ENCODE measurements at places on chromosomes 2 and 18.
A peak's percentile ranks its signal among the peaks of the same experiment; 100 is the strongest.

GRCh38 chr18:13220361-13220991, 1.9 kb downstream of the LDLRAD4 start:
- DNase-seq: no peak

DNA sequence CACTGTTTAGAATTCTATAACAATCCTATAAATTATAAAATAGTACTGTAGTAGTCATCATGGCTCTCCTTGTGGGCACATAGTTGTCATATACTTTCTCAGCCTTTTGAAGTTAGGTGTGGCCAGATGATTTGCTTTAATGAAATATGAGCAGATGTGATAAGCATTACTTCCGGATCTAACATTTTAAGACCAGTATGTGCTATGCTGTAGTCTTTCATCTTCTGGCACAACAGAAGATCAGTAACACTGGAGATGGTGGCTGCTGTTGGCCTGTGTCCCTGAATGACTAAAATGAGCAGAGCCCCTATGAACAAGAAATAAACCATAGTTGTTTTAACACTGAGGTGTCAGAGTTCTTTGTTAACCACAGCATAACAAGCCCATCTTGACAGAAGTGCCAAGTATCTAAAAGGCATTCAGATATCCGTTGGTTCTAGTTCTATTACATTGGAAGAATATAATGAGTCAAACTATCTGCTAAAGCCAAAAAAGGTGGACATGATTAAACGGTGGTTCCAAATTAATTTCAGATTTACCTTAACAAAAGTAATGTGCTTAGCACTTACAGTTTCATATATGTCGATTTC, 6.3 kb downstream of the MEX3C start:
- DNase-seq: no peak

DNA sequence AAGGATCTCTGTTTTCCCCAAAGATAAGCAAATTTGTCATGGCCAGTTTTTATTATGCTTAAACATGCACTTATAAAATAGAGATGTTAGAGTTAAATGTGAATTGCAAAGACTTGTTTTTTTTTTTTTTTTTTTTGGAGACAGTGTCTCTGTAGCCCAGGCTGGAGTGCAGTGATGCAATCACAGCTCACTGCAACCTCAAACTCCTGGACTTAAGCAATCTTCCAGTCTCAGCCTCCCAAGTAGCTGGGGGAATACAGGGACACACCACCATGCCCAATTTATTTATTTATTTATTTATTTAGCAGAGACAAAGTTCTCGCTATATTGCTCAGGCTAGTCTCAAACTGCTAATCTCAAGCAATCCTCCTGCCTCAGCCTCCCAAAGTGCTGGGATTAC, 15.1 kb downstream of the PHOSPHO2 start:
- no peak for DNase-seq

DNA sequence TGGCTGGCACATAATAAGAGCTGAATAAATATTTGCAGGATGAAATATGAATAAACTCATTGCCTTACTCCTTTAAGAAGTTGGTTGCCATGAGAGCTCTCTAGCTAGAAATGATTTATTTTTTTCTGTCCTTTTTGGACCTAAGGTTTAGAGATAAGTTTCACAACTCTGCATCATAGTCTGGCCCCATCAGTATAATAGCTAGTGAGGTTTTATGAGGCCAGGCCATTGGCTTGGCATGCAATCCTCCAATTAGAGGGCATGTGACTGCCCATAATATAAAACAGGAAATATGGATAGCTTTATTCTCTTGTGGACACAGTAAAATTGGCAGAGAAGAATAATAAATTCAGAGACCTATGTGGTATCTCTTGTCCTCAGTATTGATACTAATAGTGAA, 26.2 kb upstream of the INSIG2 start:
- DNase-seq: no peak

- DNase-seq: peak; percentile 32
These were observed 78.2 kb downstream of the UBE2E3 start for GRCh38 chr2:181058378-181059269.

GRCh38 chr18:13539843-13540476, 186.4 kb downstream of the FAM210A start:
- no peak for DNase-seq

GRCh38 chr2:1772471-1773267, 28.4 kb upstream of the PXDN start:
- no peak for DNase-seq

DNA sequence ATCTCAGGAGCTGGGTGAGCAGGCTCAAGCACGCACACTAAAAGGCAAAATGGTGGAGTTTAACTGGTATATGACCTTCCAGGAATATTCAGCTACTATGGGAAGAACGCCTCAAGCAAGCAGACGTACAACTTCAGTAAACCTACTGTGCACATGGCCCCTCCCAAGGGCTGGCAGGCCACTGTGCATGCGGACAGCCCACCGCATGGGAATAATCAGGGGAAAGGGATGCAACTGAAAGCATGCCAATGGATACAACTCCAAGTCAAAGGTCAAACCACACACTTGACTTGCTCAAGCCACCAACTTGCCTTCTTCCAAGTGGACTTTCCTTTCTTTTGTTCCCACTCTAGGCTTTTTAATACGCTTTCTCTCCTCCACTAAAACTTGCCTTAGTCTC, 121.6 kb upstream of the SNTG2 start:
- DNase-seq: no peak

GRCh38 chr2:7972670-7973069, 709.2 kb upstream of the ID2 start:
- DNase-seq: no peak

GRCh38 chr2:113183703-113184102, 9.9 kb downstream of the PSD4 start:
- DNase-seq: no peak

DNA sequence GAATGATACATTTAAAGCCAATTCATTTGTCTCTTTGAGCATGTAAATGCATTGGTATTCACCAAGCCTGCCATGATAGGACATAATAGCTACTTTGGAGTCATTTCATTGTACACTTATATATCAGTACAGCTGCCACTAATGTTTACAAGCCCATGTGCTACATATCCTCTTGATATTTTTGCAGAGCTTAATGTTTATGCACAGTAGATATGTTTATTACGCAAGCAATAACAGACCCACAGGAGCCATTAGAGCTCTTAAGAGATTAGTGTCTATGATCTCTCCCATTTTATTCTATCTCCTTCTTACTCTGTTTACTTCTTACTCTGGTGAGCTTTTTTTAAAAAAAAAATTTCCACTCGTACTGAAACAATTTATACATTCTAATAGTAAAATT, 1132.1 kb upstream of the ZEB2 start:
- DNase-seq: no peak

DNA sequence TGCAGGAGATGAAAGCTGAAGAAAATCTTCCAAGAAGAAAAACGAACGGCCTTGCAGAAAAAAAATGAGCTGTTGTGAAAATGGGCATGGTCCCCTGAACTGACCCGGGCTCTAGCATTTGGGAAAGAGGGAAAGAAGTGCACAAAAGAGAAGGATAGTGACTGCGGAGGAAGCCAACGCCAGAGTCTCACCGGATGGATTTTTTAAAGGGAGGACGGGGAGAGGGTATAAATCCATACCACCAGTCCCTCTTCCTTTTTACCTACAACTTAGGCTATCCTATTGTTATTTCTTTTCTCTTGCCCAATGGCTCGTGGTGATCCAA, 601 bp downstream of the WDR35 start:
- no peak for DNase-seq

DNA sequence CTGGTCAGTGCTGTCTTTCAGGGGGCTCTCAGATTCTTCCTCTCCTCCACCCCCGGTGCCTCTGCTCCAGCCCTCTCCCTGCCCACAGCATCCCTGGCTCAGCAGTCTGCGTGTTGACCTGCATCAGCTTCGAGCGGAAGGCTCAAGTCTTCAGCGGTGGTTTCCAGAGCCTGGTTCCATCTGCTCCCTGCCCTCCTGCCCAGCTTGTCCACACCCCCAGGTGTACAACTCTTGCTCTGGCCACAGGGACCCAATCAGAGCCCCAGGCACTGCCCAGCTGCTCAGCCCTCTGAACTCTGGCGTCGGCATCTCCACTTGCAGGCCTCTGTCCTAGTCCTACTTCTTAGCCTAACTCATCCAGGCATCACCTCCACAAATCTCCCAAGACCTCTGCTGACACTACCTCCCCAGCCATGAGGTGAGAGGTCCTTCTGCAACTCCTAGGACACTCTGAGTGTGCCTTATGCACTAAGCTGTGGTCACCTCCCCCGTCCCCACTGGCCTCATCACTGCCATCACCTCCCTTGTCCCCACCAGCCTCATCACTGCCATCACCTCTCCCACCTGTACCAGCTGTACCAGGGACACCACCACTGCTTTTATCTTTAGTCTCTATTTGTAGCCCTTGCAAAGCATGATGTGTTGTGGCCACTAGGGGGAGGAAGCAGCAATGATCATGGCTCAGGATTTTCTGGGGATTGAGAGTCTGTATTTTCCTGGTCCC, 60.9 kb downstream of the EDAR start:
- peak; percentile 31 for DNase-seq

DNA sequence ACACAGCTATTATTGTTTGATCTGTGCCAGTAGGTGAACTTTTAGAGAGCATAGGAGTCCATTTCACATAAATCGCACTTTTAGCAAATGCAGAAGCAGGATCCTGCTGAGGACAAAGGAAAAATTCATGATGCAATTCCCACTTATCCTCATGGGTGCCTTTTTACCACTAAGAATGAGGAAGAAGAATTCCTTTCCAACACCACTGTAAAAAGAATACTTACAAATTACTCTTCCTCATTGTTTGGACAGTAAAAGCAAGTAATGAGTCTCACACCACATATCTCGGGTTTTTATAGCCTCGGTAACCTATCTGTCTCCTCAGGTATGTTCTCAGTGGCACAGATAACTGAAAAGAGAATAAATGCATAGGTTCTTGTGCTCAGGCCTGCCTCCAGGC, 238.5 kb downstream of the MTX2 start:
- no peak for DNase-seq

DNA sequence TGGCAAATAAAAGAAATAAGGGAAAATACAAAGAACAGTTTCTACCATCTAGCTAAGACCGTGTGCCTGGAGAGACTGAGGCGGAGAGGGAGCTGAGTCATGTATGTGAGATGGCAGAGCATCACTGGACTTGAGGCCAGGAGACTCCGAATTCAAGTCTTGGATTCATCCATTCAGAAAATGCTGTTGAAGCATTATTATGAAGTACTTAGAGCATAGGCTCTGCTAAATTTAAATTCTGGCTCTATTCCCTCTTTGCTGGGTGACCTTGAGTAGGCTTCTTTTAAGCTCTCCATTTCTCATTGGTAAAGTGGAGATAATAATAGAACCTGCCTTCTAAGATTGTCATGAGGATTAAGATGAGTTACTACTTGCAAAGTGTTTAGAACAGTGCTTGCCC, 34.7 kb downstream of the NPHP1 start:
- DNase-seq: no peak

DNA sequence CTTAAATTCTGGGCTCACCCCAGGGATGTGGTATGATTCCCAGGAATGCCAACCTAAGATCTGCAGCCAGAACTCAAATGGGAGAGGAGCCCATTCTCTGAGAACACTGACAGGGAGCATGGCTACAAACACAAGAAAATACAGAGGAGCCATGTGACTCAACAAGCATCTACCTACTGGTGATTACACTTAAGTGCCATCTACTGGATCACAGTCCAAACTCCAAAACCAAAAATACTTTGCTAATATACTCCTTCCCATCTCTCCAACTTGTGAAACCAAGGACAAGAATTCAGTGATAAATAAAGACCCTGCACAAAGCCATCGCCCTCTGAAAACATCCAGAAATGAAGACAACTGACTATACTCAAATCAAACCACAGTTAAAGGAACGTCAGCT, 116.9 kb downstream of the NR4A2 start:
- DNase-seq: no peak

DNA sequence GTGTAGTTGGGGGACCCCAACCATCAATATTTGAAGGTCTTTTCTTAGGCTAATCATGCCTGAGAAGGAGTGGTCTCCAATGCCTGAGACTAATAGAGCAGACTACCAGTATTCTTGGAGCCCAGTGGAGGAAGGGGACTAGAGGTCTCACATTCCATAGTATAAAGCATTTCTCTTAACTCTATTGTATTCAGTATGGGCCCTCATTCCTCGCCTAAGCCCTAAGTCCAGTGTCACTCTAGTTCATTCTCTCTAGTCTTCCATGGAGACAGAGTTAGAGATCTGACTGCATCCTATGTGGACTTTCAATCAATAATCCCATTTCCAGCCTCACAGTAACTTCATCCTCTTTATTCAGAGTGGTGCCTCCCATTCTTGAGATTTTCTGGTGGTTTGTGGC, 29.7 kb upstream of the MAP4K4 start:
- no peak for DNase-seq

DNA sequence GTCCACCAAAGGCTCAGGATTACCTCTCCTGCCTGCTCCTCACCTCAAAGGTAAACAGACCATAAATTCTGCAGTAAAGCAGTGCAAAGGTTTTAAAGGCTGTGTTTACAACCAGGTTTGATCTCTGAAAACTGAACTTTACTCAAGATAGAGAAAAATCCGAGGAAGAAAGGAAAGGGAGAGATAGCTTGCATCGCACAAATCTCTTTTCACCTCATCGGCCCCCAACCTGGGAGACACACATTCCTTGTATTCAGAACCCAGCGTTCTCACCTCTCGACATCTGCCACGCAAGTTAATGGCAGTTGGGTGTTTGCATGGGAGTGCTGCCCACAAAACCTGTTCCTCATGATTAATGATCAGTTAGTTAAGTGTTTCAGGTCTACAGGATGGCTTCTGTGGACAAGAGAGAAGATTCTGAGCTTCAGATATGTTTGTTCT, 72.6 kb downstream of the GATA6 start:
- no peak for DNase-seq

- DNase-seq: no peak
These were observed 144.3 kb downstream of the BCL2 start for GRCh38 chr18:63175264-63175663.

- no peak for DNase-seq
These were observed 483.1 kb downstream of the DPP10 start for GRCh38 chr2:114925296-114926255.

DNA sequence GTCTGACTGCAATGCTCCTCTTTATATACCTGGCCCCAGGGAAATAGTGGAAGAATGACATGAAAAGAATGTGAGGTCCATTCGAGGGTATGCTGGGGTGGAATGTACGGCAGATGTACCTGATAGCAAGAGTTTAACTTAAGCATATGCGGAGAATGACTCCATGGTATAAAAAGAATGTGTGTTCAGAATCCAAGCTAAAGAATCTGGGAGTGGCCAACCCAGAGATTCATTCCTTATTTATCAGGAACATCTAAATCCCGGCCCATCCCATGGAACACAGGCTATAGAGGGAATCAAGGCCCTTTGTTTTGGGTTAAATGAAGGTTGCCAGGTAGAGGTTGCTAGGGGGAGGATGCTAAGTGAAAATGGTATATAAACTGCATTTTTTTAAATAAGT, 150.0 kb downstream of the ZNF385B start:
- DNase-seq: no peak

Measured in activated naive CD4-positive, alpha-beta T cell treated with anti-CD3 and anti-CD28 coated beads, Interleukin-2, amount 50 U/mL, for 16 hours (primary cell).